ENCODE measurements at places on chromosomes 2 and 18. TPM values are rescaled to one million over a fixed set of nuclear protein-coding genes. Genes with fewer than 3 reads are reported as not detected.

The NAT8 gene
- not detected for total RNA-seq

The VAMP8 gene
- total RNA-seq: 10.0 TPM

The CMPK2 gene
- total RNA-seq: 9.4 TPM

The ANTXR1 gene
- 90.3 TPM for total RNA-seq

The STK11IP gene
- 138 TPM for total RNA-seq

The ZAP70 gene
- 2.7 TPM for total RNA-seq

The CYP1B1 gene
- total RNA-seq: 148 TPM

DNA sequence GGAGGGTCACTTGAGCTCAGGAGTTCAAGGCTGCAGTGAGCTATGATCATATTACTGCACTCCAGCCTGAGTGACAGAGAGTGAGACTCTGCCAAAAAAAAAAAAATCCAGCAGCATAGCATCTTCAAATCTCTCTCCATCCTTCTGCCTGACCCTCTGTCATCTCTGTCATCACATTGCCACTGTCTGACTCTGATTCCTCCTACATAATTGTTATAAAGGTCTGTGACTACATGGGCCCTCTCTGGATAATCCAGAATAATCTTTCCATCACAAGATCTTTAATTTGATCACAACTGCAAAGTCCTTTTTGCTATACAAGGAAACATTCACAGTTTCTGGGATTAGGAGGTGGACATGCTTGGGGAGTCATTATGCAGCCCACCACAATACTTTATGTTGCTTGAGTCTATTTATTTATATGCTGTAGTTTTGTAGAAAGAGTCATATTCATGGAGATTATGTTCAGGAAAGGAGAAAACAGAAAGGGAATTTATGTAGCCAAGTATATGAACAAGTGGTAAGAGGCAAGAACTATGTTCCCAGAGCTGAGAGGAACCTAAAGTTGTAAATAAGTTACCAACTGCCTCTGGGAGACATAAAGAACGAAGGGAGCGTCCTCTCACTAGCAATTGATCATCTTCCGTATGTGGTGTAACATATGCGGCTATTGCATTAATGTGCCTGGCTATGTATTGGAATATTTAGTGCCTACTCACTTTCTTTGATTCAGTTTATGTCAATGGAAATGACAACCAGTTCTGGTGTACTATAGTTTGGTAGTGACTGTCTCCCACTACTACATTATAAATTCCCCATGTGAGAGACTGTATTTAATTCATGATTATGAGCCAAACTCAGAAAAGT, 21.5 kb downstream of the RND3 start:
- DNase-seq: no peak

DNA sequence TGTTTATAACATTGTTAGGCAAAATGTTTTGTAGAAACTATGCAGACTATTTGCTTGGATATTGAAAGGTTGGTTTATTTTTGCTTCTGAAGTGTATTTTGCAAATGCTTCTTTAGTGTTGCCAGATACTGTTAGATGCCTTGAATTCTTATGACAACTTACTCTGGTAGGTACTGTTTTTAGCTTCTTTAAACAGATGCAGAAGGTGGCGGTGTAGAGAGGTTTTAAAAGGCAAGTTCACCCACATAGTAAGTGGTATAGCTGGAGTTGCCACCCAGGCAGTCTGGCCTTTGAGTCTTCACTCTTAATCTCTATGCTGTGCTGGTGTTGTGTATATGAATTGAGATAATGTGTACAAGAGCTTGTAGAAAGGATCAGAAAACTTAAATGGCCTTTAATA, 3.6 kb downstream of the PCYOX1 start:
- DNase-seq: no peak

GRCh38 chr2:181984814-181985631, 630 bp upstream of the PPP1R1C start:
- DNase-seq: no peak

DNA sequence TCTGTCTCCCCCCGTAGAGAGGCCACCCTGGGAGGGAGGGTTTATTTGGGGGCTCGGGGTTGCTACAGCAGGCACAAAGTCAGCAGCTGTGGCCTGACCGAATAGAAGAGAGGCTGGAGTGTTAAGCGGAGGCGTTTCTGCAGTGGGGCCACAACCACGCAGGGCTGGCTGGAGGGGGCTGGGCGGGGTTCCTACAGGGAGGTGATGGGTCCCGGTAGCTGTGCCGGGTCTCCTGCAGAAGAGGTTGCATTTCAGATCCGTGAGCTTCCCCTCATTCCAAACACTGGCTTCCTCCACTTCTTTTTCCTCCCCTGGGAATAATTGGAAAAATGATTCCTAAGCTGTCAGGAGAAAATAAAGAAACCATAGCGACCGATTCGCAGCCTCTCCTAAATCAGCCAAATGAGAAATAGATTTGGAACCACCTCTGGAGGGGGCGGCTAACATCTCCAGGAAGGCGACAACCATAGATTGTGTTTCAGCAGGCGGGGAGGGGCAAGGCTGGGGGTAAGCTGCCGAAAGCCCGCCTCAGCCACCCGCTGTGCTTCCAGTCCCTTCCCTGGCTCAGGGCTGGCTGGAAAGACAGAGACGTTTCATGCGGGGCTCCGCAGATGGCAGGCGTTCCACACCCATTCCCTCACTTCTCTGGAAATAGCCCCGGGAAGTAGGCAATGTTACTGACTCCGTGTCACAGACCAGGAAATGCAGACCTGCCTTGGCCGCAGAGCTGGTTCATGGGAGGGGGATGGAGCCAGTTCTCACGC, 85.6 kb upstream of the TAF1B start:
- DNase-seq: no peak

DNA sequence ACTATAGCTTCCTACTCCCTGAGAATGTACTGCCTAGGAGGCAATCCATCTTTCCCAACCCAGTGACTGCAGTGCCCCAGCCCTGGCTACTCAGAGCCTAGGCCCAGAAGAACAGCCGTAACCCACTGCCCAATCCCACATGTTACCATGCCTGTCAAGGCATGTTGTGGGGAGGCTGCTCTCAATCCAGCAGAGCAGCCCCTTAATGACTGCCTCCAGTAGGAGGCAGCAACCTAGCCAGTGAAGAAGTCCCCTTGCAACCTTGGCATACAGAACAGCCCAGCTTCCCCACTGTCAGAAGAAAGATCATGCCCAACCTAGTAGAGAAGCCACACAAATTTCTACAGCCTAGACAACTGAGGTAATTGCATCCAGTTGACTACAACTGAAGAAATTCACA, 44.2 kb upstream of the CDH7 start:
- DNase-seq: no peak

- no peak for DNase-seq
These were observed 105.8 kb upstream of the DNAJC10 start for GRCh38 chr2:182610231-182610630.

DNA sequence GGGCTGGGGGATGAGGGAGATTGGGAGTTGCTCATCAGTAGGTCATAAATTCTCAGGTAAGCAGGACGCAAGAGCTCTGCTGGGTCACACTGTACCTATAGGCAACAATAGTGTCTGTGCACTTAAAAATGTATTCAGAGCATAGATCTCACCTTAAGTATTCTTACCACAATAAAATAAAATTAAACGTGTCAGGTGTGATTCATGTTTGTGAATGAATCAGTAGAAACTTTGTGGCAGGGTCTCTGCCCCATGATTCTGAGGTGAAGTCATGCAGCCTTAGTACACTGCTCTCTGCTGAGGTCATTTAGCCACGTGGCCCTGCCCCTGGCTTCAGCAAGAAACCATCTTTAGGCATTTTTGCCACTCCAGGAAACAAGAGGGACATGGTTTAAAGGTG, 253.8 kb downstream of the FBXO15 start:
- DNase-seq: no peak

- DNase-seq: no peak
These were observed 204.3 kb downstream of the GULP1 start for GRCh38 chr2:188495969-188496431.

DNA sequence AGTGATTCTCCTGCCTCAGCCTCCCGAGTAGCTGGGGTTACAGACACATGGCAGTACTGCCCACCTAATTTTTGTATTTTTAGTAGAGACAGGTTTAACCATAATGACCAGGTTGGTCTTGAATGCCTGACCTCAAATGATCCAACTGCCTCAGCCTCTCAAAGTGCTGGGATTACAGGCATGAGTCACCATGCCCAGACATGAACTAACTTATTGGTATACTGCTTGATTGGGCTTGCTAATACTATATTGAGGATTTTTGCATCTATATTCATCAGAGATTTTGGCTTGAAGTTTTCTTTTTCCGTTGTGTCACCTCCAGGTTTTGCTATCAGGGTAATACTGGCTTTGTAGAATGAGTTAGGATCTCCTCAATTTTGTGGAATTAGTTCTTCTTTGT, 706.1 kb upstream of the HS6ST1 start:
- no peak for DNase-seq

DNA sequence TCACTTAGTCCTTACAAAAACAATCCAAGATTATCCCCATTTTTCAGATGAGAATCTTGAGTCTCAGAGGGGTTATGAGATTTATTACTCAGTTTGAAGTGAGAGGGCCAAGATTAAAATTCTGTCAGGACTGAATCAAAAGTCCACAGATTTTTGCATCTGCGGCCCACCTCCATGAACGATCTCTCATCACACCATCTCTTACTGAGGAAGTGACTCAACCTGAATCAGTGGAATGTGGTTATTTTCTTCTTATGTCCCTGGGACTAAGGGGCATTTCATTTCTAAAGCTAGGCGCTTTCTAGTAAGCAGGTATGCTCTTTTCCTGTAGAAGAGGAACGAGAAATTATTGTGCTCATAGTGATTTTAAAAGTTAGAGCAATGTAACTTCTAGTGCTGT, 360.3 kb upstream of the SPHKAP start:
- DNase-seq: no peak

GRCh38 chr2:237967463-237967951, 693 bp downstream of the UBE2F start:
- DNase-seq: no peak

All from ascending aorta (tissue), 2 donors.